ENCODE measurements at places on chromosomes 7 and 10. TPM values are rescaled to one million over a fixed set of nuclear protein-coding genes. Genes with fewer than 3 reads are reported as not detected.

DNA sequence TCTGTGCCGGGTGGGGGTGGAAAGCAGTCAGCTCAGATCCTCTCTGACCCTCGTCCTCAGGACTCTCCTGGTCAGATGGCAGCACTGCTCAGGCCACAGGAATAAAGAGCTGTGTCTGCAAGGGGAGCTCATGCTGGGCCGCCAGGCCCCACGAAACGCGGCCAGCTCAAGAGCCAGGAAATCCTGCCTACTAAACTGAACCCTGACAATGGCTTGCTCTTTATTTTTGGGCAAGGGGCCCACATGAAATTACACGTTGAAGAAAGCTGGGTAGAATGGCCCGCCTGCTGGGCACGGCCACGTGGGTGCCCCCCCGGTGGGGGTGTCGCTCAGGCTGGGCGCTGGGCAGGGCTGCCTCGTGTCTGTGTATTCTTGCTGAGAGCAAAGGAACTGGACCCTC is 103.0 kb downstream of the ITIH5 start:
- DNase-seq, result no peak

GRCh38 chr10:32980242-32980557 is 22.2 kb upstream of the ITGB1 start:
- DNase-seq, result no peak

The AOC1 gene
- not detected for total RNA-seq

The GALNT17 gene
- not detected for total RNA-seq

The SEC24C gene
- total RNA-seq, result 52.8 TPM
